Fibroblast of skin of scalp (primary cell): ENCODE measurements at places on chromosomes 1 and 21.

- no peak for DNase-seq
Observed at GRCh38 chr1:225654688-225655508, 2.0 kb upstream of the ENAH start.

DNA sequence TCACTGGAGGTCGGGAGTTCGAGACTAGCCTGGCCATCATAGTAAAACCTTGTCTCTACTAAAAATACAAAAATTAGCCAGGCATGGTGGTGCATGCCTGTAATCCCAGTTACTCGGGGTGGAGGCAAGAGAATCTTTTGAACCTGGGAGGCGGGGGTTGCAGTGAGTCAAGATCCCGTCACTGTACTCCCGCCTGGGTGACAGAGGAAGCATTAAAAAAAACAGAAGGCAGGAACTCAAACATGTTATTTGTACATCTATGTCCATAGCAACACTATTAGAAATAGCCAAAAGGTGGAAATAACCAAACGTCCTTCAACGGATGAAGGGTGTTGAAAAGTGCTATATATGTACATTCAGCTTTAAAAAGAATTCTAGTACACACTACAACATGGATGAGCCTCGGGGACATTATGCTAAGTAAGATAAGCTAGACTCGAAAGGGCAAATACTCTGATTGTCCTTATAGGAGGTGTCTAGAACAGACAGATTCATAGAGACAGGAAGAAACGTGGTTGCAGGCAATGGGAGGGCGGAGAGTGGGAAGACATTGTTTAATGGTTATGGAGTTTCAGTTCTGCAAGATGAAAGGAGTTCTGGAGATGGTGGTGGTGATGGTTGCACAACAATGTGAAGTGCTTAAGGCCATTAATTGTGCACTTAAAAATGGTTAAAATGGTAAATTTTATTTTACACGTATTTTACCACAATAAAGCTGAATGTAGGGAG is 19.2 kb downstream of the NLRP3 start:
- no peak for DNase-seq

DNA sequence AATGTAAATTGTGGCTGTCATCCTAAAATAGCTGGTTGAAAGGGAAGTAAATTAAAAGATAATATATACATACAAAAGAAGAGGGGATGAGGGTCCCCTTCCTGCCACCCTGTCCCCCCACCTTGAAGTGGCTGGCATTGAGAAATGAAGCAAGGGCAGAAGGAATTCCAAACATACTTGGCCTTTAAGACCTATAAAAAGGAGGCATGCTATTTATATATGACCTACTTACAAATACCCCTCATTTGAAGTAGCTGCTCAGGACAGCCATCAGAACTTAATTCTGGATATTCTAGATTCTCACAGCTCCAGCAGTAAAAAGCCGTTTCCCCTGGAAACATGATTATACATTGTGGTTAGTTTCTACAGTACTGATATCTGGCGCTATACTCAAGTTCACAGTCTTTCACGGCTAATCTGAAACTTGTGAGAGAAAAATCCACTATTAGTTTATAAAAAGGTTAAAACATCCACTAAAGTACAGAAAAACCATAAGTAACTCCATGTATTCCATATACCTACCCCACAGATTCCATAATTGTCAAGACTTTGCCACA is 9.6 kb upstream of the MAP10 start:
- no peak for DNase-seq

DNA sequence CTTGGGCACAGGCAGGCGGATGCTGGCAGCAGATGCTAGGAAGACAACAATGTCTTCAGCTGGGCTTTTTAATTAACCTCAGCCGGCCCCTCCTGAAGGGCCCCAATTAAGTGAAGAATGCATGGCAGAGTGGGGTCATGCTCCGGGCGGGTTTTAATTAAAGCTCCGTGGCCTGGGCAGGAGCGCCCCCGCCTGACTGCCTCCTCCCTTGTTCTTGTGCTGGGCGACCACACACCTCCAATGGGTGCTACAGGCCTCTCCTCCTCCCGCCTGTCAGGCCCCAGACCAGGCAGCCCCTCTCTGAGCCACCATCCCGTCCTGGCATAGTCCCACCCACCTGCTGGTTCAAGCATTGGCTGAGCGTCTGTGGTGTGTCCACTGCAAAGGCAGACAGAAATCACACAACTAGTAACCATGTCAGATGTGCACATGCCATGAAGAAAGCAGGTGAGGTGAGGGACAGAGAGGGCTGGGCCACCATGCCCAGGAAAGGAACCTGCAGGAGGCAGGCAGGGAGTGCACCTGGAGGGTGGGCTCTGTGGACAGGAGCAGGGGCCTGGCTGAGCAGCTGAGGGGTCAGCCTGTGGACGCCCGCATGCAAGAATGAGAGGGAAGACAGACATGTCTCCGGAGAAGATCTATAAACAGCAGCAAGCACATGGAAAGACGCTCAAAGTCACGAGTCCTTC is 8.5 kb upstream of the ARF1 start:
- DNase-seq, result no peak

- no peak for DNase-seq
Observed at GRCh38 chr1:241775021-241775420, 73.0 kb upstream of the EXO1 start.

- no peak for DNase-seq
Observed at GRCh38 chr1:1796466-1796865, 18.2 kb upstream of the NADK start.

GRCh38 chr1:17400725-17401341 is 28.8 kb downstream of the PADI6 start:
- DNase-seq, result no peak

DNA sequence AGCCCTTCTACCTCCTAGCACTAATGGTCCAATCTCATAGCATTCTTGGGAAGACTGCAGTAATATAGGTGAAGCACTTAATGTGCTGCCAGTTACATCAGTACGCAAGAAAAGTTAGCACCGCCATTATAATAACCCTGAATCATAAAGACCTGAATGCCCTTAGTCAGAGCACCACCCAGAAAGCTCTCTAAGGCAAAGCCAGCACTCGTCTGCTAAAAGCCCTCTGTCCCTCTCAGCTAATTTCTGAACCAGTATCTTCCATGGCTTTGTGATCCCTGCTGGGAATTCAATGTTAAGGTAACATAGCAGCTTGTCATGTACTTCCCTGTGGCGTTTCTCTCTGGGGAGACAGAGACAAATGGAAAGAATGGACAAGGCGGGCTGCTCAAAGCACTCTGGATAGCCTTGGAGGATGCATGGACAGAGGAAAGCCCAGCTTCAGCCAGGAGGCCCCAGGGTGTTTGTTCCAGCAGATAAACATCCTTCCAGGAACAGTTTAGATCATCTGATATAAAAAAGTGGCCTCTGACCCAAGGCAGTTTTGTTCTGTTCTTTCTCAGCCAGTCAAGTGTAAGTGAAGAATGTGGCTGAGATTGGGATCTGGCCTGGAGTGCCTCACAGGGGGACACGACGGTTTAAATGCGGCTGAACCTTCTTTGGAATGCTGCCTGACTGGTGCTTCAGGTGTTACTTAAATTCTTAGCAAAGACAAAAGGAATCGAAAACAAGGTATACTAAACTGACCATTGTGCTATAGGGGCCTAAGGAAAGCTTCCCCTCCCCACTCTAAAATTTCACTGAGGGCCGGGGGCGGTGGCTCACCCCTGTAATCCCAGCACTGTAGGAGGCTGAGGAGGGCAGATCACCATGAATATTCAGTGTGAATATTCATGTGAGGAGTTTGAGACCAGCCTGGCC is 58.1 kb upstream of the VTCN1 start:
- DNase-seq, result no peak

GRCh38 chr1:175192111-175192629 is 406 bp downstream of the KIAA0040 start:
- DNase-seq, result no peak
